ENCODE measurements at places on chromosomes 2 and 18. TPM values are rescaled to one million over a fixed set of nuclear protein-coding genes. Genes with fewer than 3 reads are reported as not detected.

DNA sequence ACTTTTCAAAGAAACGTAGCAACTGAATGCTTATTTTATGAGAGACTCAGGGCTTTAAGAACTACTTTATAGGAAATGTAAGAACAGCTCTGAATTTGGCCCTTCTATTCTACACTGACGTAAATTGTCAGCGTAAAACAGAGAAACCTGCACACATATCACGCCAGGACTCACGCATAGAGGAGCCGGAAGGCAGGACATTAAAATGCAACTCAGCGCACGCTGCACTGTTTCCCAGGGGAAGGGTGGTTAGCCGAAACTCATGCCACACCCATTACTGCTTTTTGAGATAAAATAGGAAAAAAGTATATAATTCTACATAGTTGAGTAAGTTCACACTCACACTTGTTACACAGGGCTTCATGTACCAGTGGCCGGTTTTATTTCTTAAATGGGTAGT lies 7.4 kb downstream of the TUBB6 start:
- no peak for DNase-seq

GRCh38 chr2:70006447-70006784 lies 45.0 kb upstream of the ASPRV1 start:
- DNase-seq = no peak

PRSS56 gene
- not detected for polyA plus RNA-seq

VPS4B gene
- polyA plus RNA-seq = 26.4 TPM

ACMSD gene
- polyA plus RNA-seq = not detected
